ENCODE measurements at places on chromosomes 4 and X.

DNA sequence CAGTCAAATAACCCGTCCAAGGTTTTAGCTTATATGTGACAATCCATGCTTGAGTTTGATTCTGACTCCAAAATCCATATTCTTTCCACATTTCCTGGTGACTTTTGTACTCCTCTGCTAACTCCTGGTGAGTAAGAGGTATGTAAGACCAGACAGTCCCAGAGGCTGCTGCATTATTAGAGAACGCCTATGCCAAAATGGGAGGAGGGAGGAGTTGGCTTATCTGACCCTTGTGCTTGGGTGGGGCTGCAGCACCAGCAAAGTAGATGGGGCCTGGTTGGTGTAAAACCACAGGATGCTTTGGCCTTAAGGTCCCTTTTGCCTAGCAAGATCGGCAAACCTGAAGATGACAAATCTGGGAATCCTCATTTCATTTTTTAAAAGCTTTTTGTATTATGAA, 9.1 kb upstream of the RNF212 start:
- no peak for DNase-seq

DNA sequence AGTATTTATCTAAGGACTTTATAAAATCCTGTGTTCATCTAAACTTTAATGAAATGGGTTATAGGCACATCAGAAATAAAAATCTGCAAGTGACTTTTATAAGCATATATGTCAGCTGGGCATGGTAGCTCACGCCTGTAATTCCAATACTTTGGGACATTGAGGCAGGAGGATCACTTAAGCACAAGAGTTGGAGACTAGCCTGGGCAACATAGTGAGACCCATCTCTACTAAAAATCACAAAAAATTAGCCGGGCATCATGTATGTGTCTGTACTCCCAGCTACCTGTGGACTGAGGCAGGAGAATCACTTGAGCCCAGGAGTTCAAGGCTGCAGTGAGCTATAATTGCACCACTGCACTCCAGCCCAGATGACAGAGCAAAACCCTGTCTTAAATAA, 20.9 kb downstream of the TBC1D9 start:
- DNase-seq, result no peak

- DNase-seq, result no peak
Observed at GRCh38 chr4:30839583-30840520, 119.7 kb downstream of the PCDH7 start.

- no peak for DNase-seq
Observed at GRCh38 chr4:1960170-1960825, 48.5 kb downstream of the NELFA start.

GRCh38 chr4:118113220-118113619, 78.9 kb downstream of the NDST3 start:
- DNase-seq, result no peak
